ENCODE measurements at places on chromosomes 4 and X. TPM values are rescaled to one million over a fixed set of nuclear protein-coding genes. Genes with fewer than 3 reads are reported as not detected.

DNA sequence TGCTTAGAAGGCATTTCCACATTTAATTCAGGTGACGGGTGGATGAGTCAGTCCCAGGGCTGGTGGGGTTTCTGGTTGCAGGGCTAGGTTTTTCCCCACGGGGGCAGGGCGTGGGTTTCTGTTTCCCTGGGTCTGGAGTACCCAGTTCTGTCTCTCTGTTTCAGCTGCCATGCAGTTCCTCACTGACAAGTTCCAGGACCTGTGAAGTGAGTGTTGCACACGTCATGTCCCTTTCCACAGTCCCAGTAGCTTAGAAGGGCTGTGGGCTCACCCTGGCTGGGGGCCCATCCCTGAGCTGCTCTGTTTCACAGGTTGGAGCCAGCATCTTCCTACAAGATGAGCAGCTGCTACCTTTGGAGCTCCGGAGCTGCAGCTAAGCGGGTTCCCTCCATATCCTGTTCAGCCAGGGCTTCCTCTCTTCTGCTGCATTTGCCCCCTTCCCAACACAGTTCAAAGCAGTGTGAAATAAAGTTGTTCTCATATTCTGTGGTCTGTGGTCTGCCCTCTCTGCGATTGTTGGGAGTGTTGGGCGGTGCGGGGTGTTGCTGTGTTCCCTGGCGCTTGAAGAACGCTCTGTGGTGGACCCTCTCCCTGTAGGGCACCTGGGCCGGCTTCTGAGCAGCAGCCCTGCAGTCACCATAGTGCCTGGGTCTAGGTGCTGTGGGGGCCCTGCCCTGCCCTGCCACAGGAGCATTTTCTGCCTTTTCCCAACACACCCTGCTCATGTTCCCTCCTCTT is 3.9 kb downstream of the LOC101059915 start:
- no peak for DNase-seq

DNA sequence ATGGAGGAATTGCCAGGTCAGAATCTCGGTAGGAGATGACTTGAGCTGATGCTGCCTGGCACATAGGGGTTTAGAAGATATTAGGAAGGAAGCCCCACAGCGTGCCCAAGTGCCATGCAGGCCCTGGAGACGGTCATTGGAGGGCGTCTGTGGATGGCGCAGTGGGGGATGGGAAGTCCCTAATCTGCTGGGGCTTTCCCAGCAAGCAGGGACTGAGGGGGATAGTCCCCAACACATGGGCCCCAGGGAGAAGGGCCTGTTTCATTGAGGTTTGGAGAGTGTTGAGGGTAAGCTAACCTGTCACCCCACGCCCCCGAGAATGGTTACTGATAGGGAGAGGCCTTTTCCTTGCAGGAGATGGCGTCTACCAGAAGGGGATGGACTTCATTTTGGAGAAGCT is 7.8 kb downstream of the TAFAZZIN start:
- DNase-seq = peak; percentile 47

- DNase-seq = no peak
These were observed 17.6 kb downstream of the MAGEA8 start for GRCh38 chrX:149898554-149898953.

GRCh38 chr4:107599841-107600240 is 120.2 kb downstream of the PAPSS1 start:
- no peak for DNase-seq

GRCh38 chrX:15790769-15791290 is 546 bp downstream of the ZRSR2 start:
- DNase-seq = no peak

GRCh38 chr4:183798301-183799253 is 106.5 kb upstream of the STOX2 start:
- no peak for DNase-seq

GRCh38 chrX:54076903-54077302 is 32.6 kb upstream of the PHF8 start:
- DNase-seq = no peak

GRCh38 chr4:153023139-153023538 is 87.0 kb downstream of the FHDC1 start:
- DNase-seq = no peak

- DNase-seq = no peak
These were observed 76.6 kb downstream of the ARHGAP10 start for GRCh38 chr4:147808447-147808846.

- DNase-seq = no peak
These were observed 215.3 kb upstream of the FAM9B start for GRCh38 chrX:9249051-9249846.

- no peak for DNase-seq
These were observed 611.4 kb downstream of the KCTD8 start for GRCh38 chr4:43837171-43837570.

Gene F8A2
- total RNA-seq = not detected

Gene TAPT1
- total RNA-seq = 76.0 TPM

Gene ARHGAP6
- total RNA-seq = 2.1 TPM

Gene TRIM61
- total RNA-seq = 2.3 TPM

Gene ARHGAP36
- not detected for total RNA-seq

Gene IRF2
- 68.4 TPM for total RNA-seq

Gene YIPF7
- 0.53 TPM for total RNA-seq

Gene SPANXA2
- not detected for total RNA-seq

Gene TCEAL2
- not detected for total RNA-seq
